ENCODE measurements at places on chromosomes 12 and 14.

GRCh38 chr12:119780786-119781434 lies 96.2 kb downstream of the CIT start:
- no peak for DNase-seq

- no peak for DNase-seq
Measured at GRCh38 chr12:22702690-22703089, 77.7 kb downstream of the ETNK1 start.

GRCh38 chr14:77903937-77904617 lies 104.2 kb downstream of the ADCK1 start:
- DNase-seq, result no peak

DNA sequence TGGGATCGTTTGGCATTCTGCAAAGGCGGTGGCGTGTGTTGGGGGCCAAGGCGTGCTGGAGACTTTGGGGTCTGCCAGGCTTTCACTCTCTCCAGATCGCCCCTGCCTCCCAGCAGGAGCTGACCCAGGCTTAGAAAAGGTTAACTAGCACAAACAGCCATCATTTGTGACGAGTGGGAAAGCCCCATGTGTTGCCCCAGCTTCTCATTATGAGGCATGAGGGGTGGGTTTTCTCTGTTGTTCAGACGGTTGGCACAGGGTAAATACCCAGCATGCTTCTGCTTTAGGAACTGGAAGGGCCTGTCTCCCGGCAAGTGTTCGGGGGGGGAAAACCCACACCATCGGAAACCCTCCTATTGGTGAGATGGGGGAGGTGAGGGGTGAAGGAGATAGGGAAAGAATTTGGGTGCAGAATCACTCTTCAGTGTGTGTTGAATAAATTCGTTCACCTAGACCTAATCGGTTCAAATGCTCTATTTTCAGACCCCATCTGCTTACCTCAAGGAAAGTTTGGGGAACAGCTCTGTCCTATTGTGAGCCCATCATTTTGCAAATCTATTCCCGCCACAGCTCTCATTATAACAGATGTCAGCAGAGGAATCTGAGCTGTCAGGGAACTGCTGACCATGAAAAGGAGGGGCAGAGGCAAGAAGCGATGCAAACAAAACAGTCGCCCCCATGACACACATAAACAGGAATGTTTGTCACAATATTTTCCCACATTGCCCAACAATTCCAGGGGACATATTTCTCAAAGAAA lies 34.7 kb upstream of the C12orf42 start:
- no peak for DNase-seq

GRCh38 chr12:53091756-53092155 lies 5.7 kb upstream of the IGFBP6 start:
- DNase-seq, result no peak

DNA sequence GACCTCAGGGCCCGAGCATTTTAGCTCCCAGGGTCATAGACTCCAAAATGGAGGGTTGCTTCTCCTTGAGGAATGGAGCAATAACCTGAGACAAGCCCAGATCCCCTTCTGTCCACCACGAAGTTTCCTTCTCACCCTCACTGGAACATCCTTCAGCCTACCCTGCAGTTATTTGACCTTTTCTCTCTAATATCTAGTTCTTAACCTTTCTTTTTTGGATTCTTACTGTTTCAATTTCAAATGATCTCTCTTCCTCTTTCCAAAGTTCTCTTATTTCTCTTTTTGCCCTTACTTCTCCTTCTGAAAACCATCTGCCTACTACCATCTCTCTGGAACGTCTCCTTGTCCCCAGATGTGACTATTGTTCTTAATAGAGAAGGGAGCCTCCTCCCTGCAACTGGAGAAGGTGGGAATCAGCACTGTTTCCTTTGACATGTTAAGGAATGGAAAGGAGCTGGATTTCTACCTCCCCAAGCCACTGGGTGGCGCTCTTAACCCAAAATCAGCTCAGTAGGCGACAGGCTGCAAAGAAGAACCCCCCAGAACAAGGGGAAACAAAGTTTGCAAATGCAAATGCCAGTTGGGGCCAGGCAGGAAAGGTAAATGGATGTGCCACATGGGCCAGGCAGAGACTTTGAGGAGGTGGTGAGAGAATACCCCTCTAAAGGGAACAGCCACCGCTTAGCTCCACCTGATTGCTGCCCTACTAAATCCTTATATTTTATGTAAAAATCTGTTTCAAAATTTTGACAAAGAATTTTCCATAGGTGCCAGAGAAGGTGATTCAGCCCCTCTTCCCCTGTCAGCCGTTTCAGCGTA lies 22.4 kb upstream of the PDE1B start:
- no peak for DNase-seq

DNA sequence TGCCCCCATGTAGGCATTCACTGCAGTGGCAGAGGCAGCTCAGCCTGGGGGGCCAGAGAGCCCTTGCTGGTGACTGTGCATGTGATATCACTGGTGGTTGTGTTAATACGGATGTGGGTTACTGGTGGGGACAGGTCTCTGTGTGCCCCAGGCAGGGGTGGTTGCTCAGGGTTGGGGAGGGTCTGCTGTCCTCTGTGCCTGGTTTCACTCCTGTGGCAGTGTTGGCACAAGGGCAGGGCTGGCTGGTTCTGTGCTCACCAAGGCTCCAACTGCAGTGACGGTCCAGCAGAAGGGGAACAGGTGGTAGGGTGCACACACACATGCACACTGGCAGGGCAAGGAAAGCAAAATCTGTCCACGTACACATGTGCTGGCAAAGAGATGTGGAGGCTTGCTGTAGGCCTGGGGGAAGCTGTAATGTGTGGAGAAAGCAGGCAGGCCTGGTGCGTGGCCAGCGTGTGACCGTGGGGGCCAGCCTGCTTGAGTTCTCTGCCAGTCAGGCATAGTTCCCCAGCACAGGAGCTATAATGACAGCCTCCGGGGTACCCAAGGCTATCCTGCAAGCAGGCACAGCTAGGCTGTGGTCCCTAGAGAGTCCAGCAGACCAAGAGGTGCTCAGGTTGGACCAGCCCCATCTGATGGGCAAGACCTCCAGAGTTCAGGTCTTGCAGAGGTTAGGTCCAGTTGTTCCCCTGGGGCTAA lies 254.6 kb downstream of the FBXL14 start:
- DNase-seq, result no peak

DNA sequence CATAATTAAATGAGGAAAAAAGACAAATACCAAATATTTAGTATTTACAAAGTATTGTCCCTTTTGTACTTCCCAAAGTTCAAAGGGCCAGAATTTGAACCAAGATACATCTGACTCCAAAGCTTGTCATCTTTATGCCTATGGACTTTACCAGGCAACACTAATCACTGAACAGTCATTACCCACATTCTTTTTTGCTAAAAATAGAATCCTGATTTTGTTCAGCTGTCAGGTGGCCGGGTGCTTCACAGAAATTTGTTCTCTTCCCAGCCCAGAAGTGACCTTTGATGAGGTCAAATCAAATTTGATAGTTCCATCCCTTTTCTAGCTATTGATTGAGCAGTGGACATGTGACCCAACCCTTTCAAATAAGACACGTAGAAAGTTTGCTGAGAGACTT lies 121.6 kb downstream of the LLPH start:
- DNase-seq, result no peak

GRCh38 chr12:84247931-84248330 lies 664.7 kb downstream of the SLC6A15 start:
- no peak for DNase-seq

GRCh38 chr14:95255013-95255412 lies 64.7 kb downstream of the CLMN start:
- DNase-seq, result no peak

DNA sequence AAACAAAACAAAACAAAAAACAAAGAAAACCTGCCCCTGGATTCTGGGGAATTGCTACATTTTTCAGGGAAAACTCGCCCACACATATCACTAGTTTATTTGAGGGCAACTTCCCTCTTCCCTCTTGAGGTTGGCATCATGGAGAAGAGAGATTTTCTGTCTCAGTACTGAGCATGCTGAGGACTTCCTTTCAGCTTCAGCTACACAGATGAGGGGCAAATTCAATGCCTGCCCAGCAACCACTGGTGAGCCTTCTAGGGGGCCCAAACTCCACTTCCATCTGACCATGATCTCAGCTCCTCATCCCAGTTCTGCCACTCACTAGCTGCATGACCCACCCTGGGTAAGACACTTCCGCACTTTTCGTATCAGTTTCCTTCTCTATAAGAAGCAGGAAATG lies 63.1 kb upstream of the SCN8A start:
- DNase-seq, result no peak

DNA sequence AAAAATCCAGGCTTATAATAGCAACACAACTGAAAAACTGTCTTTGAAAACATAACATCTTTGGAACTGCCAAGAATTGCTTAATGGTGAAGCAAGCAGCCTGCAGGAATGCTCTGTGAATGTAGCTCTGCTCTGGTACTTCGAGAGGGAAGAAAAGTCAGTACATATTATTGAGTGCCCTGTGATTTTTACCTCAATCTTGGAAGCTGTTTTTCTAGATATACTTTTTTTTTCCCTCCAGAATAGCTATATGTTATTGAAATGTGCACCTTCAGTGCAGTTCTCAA lies 508.1 kb downstream of the PCNX1 start:
- no peak for DNase-seq

- DNase-seq, result no peak
Measured at GRCh38 chr14:91169951-91170350, 56.1 kb downstream of the DGLUCY start.

GRCh38 chr14:23446291-23446851 lies 10.9 kb upstream of the MYH7 start:
- DNase-seq, result no peak

DNA sequence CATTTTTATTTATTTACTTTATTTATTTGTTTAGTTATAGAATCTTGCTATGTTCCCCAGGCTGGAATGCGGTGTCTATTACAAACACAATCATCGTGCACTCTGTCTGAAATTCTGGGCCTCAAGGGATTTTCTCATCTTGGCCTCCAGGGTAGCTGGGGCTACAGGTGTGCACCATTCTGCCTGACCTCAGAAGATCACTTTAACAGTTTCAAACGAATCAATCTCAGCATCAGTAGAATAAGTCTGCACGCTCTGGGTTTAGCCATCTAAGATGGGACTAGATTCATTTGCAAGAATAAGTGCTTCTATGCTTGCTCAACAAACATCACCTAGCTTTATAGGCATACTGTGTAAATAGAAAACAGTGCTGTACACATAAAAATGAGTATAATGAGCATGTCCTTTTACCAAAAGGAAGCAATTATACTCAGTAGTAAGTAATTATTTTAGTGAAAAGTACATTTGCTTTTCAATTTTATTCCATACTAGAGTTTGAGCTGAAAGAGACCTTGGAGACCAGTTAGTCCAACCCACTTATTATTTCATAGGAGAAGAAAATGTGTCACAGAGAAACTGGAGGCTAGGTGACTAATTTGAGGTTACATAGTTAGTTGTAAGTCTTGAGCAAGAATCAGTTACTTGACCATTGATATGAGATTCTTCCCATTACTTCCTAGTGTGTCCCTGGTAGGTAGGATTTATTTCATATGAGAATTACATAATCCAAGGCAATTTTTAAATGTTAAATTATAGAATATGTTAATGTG lies 456.5 kb upstream of the LMO3 start:
- no peak for DNase-seq

- no peak for DNase-seq
Measured at GRCh38 chr12:98466640-98467400, 48.6 kb upstream of the TMPO start.

DNA sequence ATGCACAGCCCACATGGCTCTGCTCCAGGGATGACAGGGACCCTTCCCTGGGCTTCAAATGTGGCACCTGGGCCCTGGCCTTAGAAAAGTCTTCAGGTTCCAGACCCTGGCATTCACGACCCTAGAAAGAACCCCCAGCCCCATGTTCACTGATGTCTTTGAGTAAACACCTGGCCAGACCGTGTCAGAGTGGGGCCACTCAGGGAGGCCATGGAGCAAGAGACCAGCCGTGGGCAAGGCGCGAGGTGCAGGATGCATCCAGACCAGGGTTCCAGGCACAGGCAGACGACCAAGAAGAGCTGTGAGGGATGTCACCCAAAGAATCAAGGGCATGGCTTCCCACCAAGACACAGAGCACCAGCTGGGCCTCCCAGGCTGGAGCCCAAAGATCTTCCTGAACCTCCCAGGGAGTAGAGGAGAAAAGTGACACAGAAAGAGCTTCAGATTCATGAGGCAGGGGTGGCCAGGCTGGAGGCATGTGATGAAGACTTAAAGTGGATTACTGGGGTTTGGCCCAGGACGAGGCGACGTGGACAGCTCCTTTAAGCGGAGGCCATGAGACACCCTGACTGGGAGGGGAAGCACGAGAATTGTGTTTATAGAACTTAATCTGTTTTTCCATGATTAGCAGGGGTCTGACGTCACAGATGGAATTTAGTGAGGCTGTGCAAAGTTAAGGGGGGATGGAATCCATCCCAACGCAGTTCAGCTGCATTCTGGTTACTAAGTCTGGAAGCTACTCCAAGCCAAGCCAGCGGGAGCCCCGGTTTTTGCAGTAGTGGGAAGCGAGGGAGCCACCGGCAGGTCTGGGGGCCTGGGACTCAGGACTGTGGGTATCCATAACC lies 61.6 kb downstream of the ARL6IP4 start:
- DNase-seq, result no peak

GRCh38 chr12:119710374-119710964 lies 42.5 kb downstream of the PRKAB1 start:
- DNase-seq, result no peak

DNA sequence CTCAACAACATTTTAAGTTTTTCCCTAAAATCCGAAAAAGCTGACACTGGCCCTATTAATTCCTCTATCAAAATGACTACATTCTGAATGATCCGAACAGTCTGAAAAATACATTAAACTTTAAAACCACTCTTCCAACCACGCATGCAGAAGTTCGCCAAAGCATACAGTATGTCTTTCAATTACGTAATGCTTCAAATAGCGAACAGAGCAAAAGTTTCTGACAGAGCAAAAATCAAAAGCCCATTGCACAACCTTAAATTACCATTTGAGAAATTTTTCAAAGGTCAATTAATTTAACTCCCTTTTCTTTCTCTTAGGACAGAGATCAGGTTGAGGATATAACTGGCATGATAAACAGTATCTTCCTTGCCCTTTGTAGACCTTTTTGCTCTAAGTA lies 33.2 kb downstream of the LRIG3 start:
- no peak for DNase-seq

Measured in frontal cortex (tissue), 4 donors.